ENCODE measurements at places on chromosomes 4 and X. TPM values are rescaled to one million over a fixed set of nuclear protein-coding genes. Genes with fewer than 3 reads are reported as not detected.

The HSD17B13 gene
- polyA plus RNA-seq, result 0.50 TPM

GRCh38 chr4:119049342-119049741, 86.3 kb upstream of the MYOZ2 start:
- DNase-seq, result no peak

DNA sequence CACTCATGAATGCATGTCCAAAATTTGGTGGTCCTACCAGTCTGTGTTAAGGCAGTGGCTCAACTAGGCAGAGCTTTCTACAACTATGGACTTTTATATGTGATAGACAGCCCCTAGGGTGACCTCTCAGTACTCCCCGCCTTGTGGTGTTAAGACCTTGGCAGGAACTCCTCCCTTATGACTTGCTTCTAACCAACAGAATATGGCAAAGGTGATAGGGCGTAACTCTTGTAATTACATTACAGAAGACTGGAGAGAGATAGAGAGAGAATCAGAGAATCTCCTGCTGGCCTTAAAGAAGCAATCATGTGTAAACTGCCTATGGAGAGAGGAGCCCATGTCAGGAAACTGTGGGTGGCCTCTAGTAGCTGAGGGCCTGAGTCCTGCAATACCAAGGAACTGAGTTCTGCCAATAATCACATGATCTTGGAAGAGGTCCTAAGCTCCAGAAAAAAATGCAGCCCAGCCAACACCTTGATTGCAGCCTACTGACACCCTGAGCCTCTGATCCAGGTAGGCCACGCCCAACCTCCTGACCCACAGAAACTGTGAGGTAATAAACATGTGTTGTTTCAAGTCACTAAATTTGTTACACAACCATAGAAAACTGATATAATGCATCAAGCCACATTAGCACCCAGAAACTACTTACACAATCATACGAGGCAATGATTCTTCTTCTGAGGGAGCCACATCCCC, 68.9 kb downstream of the INPP4B start:
- no peak for DNase-seq

- DNase-seq, result no peak
These were observed 38.7 kb downstream of the SEC24B start for GRCh38 chr4:109472343-109472761.

The TCP11X2 gene
- polyA plus RNA-seq, result not detected

- no peak for DNase-seq
These were observed 59.2 kb upstream of the SLC39A8 start for GRCh38 chr4:102404431-102404969.

The GLRB gene
- polyA plus RNA-seq, result 4.8 TPM

The SLC6A14 gene
- not detected for polyA plus RNA-seq

The SHROOM4 gene
- polyA plus RNA-seq, result 6.7 TPM

DNA sequence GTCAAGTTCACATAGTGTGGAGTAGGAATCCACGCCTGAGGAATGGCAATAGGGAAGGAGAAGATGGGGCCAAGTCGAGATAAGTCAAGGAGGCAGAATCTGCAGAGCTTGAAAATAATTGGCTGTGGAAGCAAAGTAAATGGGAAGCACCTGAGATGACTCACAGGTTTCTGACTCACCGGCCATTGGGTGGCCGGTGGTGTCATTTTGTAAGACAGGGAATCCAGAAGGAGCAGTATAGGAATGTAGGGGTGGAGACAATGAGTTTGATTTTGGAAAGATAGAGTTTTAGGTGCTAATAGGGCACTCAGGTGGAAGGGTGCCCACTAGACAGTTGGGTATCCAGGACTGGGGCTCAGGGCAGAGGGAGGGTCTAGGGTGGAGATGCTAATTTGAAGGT, 201.0 kb upstream of the MAMLD1 start:
- no peak for DNase-seq

- no peak for DNase-seq
These were observed 11.3 kb upstream of the RBMXL3 start for GRCh38 chrX:115177932-115178331.

Data from muscle of back (tissue), 13 donors.